Activated CD4-positive, alpha-beta memory T cell treated with anti-CD3 and anti-CD28 coated beads for 36 hours (primary cell): ENCODE measurements at places on chromosomes 2 and 18. TPM values are rescaled to one million over a fixed set of nuclear protein-coding genes. Genes with fewer than 3 reads are reported as not detected.

Gene NCKAP5
- not detected for total RNA-seq

DNA sequence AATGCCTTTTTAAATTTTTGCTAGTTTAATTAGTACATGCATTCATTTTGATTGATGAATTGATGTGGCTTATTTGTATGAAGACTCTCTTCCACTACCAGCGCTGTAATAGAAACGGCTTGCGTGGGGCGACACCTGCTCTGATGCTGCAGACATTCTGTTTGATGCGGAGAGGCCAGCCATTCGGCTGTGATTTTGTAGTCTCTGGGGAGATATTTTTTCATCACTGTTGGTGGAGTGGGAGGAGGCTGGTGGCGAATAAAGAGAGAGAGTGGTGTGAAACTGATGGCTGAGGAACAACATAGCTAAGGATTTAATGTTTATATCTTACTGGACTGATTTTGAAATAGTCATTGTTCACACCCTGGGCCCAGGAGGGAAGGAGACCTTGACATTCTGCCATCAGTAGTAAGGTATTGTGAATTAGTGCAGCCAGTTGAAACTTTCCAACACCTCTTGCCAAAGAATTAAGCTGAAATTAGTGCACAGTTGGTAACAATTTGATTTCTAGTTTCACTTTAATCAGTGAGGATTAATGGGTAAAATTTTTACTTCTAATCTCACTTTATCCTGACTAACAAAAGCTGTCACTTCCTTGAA is 224.1 kb downstream of the MTX2 start:
- no peak for DNase-seq

DNA sequence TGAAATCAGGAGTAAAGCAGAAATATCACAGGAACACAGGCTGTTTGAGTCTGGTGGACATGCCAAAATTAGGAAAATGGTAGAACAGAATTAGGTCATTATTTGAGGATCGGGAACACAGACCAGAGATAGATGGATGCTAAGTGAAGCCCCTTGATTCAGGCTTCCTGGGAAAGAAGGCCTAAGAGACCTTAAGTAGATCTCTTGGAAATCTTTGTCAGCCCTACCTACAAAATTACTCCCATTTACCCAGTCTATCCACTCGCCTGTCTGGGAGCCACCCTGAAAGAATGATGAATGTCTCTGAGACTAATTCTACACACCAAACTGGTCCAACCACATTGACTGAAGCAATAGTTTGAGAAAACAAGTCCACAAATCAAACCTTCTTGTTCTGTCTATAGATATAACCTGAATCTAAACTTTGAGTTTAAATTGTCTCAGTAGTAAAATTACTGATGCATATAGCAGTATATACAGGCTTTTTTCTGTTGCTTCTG is 36.6 kb upstream of the TANK start:
- no peak for DNase-seq

DNA sequence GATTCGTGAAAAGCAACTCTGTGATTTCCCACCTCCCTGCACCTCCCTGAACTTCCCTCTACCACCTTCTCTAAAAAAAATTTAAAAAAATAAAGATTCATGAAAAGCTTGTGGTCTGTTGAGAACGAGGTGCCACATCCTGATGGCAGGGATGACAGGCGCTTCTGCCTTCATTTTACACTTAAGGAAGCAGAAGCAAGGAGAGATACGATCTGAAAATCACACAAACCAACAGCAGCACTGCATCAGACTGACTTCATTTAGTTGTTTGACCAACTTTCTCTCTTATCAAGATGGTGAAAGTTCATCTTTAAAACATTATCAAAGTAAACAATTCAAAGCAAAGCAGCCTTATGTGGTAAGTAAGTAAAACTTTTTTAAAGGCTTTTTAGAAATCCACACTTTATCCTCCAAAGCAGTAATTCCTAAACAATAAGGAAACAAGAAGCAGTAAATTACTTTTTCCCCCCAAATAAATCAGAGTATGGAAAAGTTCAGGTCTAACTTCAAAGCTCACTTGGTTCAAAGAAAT is 15.5 kb downstream of the WDFY1 start:
- DNase-seq, result peak; percentile 59

GRCh38 chr2:205130111-205130829 is 552.0 kb upstream of the NRP2 start:
- DNase-seq, result no peak

GRCh38 chr2:42878581-42878980 is 86.2 kb upstream of the HAAO start:
- DNase-seq, result peak; percentile 56
